ENCODE measurements at places on chromosomes 12 and 14. TPM values are rescaled to one million over a fixed set of nuclear protein-coding genes. Genes with fewer than 3 reads are reported as not detected.

The MORN3 gene
- total RNA-seq: 3.8 TPM

The SSTR1 gene
- 10.0 TPM for total RNA-seq

The COL2A1 gene
- total RNA-seq: 0.31 TPM

The RNU4-1 gene
- total RNA-seq: under 0.01 TPM

The PRORP gene
- 30.4 TPM for total RNA-seq

The OTUB2 gene
- 5.6 TPM for total RNA-seq

The SERPINA5 gene
- not detected for total RNA-seq
